Adrenal gland (tissue), 19 donors: ENCODE measurements at places on chromosomes 2 and 18. TPM values are rescaled to one million over a fixed set of nuclear protein-coding genes. Genes with fewer than 3 reads are reported as not detected.

CLIP4 gene
- 6.1 TPM for polyA plus RNA-seq

CFC1 gene
- polyA plus RNA-seq = 4.9 TPM

SNRNP200 gene
- polyA plus RNA-seq = 80.9 TPM

SPATA3 gene
- not detected for polyA plus RNA-seq

SERPINB7 gene
- polyA plus RNA-seq = not detected

BOLL gene
- not detected for polyA plus RNA-seq

FBLN7 gene
- polyA plus RNA-seq = 2.1 TPM

CRYBA2 gene
- 1.6 TPM for polyA plus RNA-seq

DCDC2C gene
- polyA plus RNA-seq = 0.71 TPM

FOXD4L1 gene
- polyA plus RNA-seq = 5.0 TPM

ATF2 gene
- 16.5 TPM for polyA plus RNA-seq

ADGRF3 gene
- 0.17 TPM for polyA plus RNA-seq

DNA sequence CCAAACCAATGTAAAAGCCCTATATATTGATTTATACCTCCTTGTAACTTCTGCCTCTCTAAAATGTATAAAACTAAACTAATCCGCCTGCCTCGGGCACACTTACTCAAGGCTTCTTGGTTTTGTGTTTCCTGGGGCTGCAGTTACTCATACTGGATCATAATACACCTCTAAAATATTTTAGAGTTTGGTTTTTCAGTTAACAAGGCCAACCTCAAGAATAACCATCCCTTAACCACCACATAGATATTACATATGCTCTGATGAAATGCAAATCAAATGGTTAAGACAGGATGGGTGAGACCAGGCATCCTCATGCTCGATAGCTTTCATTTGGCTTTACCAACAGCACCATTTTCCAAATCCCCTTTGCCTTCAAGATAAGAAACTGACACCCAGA, 46.4 kb downstream of the UXS1 start:
- DNase-seq = no peak

GRCh38 chr2:239263669-239264491, 136.9 kb downstream of the HDAC4 start:
- peak; percentile 26 for DNase-seq

- DNase-seq = no peak
Measured at GRCh38 chr2:105397025-105397722, 1.7 kb downstream of the FHL2 start.

DNA sequence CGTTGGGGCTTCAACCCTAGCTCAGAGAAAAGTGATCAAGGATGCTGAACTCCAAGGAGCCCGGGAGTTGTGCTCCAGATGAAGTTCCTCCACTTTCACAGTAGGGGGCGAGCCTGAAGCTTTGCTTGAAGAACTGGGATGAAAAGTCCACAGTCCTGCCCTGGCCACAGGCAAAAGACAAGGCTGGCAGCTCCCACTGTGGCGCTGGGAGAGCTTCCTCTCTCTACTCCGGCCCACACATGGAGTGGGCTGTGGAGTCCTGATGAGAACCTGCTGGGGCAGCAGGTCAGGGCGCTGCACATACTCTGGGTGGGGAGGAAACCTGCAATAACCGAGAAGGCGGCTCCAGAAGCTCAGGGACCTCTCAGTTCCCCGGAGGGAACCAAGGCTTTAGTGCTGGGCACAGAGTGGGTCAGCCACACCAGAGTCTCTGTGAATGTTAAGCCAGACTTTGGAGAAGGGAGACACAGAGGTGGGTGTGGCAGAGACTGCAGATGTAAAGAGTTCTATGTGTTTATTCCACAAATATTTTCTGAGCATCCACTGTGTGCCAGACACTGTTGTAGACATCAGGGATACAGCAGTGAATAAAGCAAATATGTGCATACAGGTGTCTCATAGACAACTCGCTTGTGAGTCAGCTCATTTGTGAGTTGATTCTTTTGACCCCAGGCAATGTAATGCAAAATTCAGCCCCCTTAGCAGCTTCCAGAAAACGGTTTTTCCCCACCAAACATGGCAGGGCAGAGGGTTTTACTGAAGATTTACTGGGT, 48.0 kb upstream of the MRPL33 start:
- DNase-seq = peak; percentile 88

- DNase-seq = no peak
Measured at GRCh38 chr2:23904692-23905091, 22.2 kb downstream of the ATAD2B start.

DNA sequence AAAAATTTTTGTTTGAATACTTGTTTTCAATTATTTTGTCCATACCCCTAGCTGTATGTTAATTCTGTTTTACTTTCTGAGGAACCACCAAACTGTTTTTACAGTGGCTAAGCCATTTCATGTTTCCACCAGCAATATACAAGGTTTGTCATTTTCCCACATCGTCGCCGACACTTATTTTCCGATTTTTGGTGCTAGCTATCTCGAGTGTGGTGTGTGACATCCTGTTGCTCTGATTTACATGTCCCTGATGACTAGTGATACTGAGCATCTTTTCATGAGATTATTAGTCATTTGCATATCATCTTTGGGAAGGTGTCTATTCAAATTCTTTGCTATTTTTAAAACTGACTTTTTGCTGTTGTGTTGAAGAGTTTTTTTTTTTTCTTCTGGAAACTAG, 7.2 kb upstream of the GPC1 start:
- DNase-seq = no peak

DNA sequence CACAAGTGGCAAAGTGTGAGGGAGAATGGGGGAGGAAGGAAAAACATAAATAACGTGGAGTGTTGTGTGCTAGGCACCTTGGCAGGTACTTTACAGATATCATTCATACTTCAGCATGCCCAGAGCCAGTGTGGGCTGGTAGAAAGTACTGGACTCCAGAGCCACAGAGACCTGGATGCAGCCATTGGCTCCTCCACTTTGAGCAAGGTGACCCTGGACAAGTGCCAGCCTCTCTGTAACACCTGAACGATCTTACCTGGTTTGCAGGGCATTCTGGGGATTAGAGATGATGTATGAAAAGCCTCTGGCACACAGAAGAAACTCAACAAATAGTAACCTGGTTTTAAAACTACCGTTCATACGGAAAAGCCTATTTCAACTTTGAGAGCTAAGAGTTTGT, 6.3 kb downstream of the LOXHD1 start:
- no peak for DNase-seq

- no peak for DNase-seq
Measured at GRCh38 chr2:238777369-238778067, 70.4 kb upstream of the TWIST2 start.

GRCh38 chr2:205343103-205343502, 339.2 kb upstream of the NRP2 start:
- DNase-seq = no peak

- DNase-seq = no peak
Measured at GRCh38 chr2:36277146-36277808, 78.3 kb upstream of the CRIM1 start.

GRCh38 chr2:37501113-37501512, 156.7 kb downstream of the QPCT start:
- no peak for DNase-seq

- DNase-seq = no peak
Measured at GRCh38 chr18:25075783-25076182, 276.2 kb downstream of the ZNF521 start.

DNA sequence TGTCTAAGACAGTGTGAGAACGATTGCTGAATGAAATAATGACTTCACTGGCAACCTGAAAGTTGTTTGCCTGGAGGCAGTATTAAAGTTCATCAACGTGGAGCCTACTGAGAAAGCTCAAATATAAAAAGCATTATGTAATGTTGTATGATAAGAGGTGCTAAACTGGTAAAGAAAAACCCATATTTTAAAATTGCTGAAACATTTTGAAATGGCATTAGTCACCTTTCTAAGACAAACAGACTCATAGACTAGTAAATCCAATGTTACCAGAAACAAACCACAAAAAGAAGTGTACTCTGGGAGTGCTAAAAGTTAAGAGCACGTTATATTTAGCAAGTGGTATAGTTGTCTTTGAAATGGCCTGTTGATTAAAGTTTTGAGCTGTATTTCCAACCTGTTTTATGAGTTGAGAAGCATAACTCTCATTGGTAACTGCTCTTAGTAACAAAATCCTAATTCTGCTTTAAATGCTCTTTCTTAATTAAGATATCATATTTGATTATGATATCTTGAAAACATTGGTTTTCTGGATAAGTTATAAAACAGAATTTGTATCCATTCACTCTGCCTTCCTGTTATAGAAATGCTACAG, 62.7 kb downstream of the CYP1B1 start:
- no peak for DNase-seq

DNA sequence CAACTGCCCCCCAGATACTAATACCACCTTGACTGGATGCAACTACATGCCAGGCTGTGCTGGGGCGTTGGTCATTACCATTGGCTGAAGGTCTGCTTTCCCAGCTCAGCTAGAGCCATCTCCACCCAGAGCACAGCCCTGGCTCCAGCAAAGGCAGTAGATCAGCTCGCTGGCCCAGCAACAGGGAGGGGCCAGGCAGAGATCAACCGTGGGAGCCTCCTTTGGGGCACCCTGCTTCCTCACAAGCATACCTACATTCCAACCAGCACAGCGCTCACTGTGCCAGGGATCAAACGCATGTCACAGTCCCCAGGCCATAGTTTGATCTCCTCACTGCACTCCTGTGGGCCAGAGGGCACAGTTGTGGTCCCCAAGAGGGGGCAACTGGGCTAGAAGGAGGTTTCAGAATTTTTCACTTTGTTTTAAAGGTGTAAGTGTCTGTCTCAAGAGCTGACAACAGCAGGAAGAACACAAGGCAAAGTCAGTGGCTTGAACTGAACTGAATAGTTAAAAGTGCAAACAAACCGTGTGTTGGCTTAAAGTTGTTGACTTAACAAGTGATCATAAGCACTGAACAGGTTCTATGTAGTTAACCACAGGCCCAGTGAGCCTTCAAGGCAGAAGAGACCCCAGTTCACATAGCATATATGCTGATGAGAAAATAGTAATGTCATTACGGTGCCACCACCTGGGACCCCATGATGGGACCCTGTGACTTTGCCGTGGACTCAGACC, 70.1 kb upstream of the BZW1 start:
- DNase-seq = no peak

- no peak for DNase-seq
Measured at GRCh38 chr2:212683346-212684097, 144.9 kb upstream of the ERBB4 start.

GRCh38 chr18:77045677-77046076, 86.9 kb downstream of the MBP start:
- no peak for DNase-seq

GRCh38 chr18:42574871-42575270, 540.6 kb downstream of the RIT2 start:
- DNase-seq = no peak

DNA sequence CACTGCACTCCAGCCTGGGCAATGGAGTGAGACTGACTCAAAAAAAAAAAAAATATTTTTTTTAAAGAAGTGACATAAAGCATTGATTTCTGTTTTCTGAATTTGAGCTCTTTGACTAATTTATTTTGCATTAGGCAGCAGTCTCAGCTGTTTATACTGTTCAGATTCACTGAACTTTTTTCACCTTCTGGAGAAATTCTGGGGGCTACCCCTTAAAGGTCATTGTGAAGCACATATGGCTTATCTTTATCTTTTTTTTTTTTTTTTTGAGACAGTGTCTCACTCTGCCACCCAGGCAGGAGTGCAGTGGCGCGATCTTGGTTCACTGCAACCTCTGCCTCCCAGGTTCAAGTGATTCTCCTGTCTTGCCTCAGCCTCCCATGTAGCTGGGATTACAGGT, 12.9 kb downstream of the PHLPP1 start:
- DNase-seq = no peak

- DNase-seq = no peak
Measured at GRCh38 chr2:31539505-31539904, 41.2 kb downstream of the SRD5A2 start.

- DNase-seq = no peak
Measured at GRCh38 chr2:85978883-85979780, 90.3 kb upstream of the ST3GAL5 start.

DNA sequence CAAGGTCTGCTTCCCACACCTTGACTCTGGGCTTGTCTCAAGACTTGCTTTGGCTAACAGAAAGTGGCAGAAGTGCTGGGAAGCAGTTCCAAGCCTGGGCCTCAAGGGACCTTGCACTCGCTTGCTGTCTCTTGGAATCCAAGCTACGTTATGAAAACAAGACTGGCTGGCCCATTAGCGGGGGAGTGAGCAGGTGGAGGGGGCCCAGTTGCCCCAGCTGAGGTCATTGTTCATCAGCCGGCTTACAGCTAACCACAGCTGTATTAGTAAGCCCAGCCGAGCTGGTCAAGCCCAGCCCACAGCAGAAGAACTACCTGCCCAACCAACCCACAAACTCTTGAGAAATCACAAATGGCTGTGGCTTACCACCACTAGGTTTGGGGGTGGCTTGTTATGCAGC, 63.1 kb downstream of the MARCO start:
- DNase-seq = no peak

DNA sequence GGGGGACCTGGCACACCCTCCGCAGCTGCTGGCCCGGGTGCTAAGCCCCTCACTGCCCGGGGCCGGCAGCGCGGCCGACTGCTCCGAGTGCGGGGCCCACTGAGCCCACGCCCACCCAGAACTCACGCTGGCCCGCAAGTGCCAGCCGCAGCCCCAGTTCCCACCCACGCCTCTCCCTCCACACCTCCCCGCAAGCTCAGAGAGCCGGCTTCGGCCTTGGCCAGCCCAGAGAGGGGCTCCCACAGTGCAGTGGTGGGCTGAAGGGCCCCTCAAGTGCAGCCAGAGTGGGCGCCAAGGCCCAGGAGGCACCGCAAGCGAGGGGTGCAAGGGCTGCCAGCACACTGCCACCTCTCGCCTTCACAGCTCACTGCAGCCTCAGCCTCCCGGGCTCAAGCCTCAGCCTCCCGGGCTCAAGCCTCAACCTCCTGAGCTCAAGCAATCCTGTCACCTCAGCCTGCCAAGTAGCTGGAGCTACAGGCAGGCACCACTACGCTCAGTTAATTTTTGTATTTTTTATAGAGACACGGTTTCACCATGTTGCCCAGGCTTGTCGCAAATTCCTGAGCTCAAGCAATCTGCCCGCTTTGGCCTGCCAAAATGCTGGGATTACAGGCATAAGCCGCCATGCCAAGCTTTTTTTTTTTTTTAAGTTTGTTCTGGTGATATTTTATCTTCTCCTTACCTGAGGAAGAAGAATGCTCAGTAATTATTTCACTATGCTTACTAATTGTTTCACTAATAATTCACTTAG, 71.7 kb upstream of the CDCA7 start:
- DNase-seq = no peak

DNA sequence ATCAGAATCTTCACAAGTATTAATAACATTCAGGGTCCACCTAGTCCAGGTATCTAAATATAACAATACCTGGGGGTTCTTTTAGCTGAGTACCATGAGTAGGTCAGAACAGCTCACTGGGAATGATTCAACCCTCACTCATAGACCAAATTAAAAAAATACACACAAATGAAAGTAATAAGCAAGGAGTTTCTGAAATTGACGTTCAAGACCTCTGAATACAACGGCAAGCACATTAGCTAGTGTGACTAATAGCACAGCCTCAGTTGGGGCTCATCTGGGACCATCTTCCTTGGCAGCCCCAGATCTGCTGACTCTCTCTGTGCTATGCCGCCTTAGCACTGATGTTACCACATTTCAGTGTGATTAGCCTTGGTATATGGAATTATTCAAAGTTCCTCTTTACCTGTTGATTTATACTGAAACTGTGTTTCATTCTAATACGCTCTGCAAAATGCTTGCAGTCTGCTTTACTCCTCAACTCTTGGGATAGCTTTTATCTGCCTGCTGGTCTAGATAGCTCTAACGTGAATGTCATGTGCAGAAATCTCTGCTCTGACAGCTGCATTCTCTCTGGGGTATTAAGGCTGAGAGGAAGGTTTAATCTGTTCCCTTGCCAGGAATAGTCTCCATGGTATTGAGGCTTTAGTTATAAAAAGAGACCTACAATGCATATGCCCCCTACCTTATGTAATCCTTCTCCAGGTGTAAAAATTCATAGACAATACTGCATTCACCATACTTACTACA, 153.3 kb downstream of the METTL4 start:
- no peak for DNase-seq

GRCh38 chr2:167942366-167943081, 304.9 kb downstream of the STK39 start:
- no peak for DNase-seq
